Daoy (cell line): ENCODE measurements at places on chromosomes 1 and 21. TPM values are rescaled to one million over a fixed set of nuclear protein-coding genes. Genes with fewer than 3 reads are reported as not detected.

DNA sequence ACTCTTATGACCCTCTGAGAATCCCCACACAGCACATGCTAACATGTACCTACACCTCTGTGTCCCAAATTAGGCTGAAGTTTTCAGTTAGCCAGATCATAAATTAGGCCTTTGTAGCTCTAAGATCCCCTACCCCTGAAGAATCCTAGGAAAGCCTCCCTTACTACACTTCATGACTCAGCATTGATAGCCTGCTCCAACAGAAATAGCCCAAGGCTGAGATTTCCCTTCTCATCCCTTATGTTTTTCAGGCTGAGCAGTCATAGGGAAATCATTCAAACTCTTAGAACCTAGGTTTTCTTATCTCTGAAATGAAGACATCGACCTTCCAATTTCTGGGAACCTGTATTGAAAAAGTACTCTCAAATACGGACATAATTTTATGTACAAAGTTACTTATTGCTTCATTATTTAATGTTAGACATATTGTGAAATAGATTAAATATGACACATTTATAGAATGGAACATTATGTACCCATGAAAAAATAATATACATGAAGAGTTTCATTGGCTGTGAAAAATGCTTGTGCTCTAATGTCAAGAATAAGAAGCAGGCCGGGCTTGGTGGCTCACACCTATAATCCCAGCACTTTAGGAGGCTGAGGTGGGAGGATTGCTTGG, 122.4 kb upstream of the UBE2U start:
- peak; percentile 62 for DNase-seq

KCNN3 gene
- total RNA-seq: 9.1 and 16.8 TPM in 2 replicates

C4BPB gene
- total RNA-seq: 0.29 TPM in 1 of 2 replicates, not detected in the other

PDZK1 gene
- 0.69 and 1.3 TPM in 2 replicates for total RNA-seq

- no peak for DNase-seq
Measured at GRCh38 chr1:164709126-164709525, 150.1 kb downstream of the PBX1 start.

P3R3URF gene
- not detected in 2 replicates for total RNA-seq

GRCh38 chr1:240831922-240832321, 220.0 kb upstream of the GREM2 start:
- no peak for DNase-seq

DNA sequence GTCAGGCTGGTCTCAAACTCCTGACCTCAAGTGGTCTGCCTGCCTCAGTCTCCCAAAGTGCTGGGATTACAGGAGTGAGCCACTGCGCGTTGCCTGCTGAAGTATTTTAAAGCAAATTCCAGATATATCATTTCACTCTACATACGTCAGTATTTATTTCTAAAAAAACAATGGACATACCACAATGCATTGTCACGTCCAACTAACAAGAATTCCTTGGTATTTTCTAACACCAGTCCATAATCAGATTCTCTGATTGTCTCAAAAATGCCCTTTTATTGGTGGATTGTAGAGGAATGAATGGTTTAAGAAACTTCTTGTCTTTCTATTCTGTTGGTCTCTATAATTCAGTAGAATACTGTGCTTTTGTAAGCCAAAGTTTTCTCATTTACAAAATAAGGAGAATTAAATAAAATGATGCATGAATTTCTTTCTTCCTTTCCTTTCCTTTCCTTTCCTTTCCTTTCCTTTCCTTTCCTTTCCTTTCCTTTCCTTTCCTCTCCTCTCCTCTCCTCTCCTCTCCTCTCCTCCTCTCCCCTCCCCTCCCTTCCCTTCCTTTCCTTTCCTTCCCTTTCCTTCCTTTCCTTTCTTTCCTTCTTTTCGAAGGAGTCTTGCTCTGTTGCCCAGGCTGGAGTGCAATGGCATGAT, 55.8 kb downstream of the VPS13D start:
- no peak for DNase-seq

DNA sequence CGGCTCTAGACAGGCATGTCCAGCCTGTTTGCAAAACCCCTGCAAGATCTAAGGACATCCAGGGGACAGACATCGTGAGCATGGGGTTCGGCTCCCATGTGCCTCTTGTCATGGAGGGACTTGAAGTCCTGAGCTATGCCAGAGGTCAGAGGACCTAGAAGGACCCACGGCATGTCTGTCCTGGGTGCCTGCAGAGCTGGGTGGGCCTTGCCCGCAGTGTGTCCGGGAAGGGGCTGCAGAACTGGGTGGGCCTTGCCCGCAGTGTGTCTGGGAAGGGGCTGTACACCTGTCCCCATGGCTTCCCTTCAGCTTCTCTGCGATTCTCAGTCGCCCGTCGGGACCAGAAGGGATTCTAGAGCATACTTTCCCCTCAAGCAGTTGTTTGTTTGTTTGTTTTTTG, 20.0 kb upstream of the TRAPPC10 start:
- no peak for DNase-seq

GRCh38 chr1:91749788-91750231, 136.1 kb downstream of the TGFBR3 start:
- DNase-seq: no peak

- no peak for DNase-seq
Measured at GRCh38 chr1:76989976-76990375, 122.7 kb downstream of the ST6GALNAC5 start.

CBS gene
- 12.8 and 19.8 TPM in 2 replicates for total RNA-seq

GRCh38 chr1:150575072-150575489, 4.3 kb downstream of the MCL1 start:
- no peak for DNase-seq

GRCh38 chr1:211830055-211830327, 572 bp downstream of the LPGAT1 start:
- DNase-seq: peak; percentile 32

GRCh38 chr1:94260635-94261387, 23.4 kb upstream of the ARHGAP29 start:
- DNase-seq: no peak
